ENCODE measurements at places on chromosomes 5 and 9.
A peak's percentile ranks its signal among the peaks of the same experiment; 100 is the strongest.

DNA sequence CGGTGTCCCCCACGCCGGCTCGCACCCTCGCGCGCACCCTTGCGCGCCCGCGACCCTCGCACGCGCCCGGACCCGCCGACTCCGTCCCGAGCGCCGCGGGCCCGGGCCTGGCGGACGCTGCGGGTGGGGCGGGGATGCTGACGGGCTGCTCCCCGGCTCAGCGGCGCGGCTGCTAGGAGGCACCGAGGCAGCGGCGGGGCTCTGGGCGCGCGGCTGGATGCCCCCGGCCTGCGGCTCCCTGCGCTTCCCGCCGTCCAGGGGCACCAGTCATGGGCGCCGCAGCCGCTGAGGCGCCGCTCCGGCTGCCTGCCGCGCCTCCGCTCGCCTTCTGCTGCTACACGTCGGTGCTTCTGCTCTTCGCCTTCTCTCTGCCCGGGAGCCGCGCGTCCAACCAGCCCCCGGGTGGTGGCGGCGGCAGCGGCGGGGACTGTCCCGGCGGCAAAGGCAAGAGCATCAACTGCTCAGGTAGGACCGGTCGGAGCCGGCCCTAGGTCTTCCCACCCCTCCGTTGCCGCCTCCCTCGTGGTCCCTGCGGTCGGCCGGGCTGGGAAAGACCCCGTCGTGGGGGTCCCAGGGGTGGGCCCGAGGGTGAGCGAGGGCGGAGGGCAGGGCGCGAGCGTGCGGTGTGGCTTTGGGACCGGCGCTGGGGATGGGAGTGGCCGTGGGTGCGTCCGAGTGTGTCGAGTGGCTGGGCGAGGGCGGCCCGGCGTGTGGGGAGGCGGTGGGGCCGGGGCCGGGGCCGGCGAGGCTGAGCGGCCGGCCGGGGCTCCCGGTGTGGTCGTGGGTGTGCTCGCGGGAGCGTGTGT is 530 bp downstream of the TMEFF1 start:
- peak; percentile 52 for DNase-seq

- no peak for DNase-seq
Measured at GRCh38 chr9:135256581-135257354, 169.3 kb downstream of the OLFM1 start.

GRCh38 chr5:56330167-56330566 is 97.0 kb upstream of the ANKRD55 start:
- no peak for DNase-seq

GRCh38 chr9:82404881-82405280 is 416.3 kb downstream of the SPATA31D1 start:
- DNase-seq, result no peak

DNA sequence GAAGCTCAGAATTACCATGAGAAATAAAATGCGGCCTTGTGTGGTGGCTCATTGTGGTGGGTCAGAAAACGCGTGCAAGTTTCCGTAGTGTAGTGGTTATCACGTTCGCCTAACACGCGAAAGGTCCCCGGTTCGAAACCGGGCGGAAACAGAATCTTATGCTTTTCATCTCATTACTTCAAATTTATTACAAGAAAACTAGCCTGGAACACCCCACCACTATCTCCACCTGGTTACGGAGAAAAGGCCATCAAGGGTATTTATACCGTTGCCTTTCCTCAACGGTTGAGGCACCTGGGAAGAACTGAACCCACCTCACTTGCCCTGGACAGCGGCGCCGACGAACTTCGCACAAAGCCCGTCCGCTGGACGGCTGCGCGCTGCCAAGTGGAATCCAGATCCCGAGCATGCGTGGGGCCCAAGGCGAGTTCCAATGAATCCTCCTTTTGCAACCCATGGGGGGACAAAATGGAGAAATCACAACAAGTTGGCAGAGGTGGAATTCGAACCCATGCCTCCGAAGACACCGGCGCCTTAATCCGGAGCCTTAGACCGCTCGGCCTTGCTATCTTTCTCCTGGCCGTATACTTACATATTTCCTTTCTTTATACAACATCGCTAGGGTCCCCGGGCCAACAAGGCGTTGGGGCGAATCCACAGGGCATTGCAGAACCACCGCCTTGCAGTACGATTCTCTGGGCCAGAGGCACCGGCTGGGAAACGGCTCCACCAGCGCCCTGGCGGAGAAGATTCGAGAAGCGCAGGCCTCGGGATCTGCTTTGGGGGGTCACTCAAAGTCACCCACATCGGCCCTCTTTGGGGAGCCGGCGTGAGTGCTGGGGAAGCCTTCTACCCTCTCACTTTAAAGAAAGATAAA is 16.9 kb downstream of the OR2V2 start:
- DNase-seq, result no peak

- no peak for DNase-seq
Measured at GRCh38 chr9:132969783-132970182, 8.7 kb upstream of the GFI1B start.

DNA sequence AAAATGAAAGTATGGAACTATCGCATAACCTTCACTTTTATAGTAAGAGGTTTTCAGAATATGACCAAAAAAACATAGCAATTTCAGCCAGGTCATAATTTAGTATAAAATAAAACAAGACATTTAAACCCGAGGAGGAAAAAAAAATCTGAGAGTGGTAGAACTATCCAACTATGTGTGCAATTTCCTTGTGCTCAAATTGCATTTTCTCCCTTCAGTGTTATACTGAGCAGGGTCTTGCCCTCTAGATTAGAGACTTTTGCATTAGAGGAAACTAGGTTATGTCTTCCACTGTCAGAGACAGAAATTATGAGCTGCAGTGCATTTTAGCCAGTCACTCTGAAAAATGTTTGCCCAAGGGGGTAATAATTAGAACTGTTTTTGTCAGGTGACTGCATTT is 330.6 kb downstream of the NR2F1-AS1 start:
- DNase-seq, result no peak

DNA sequence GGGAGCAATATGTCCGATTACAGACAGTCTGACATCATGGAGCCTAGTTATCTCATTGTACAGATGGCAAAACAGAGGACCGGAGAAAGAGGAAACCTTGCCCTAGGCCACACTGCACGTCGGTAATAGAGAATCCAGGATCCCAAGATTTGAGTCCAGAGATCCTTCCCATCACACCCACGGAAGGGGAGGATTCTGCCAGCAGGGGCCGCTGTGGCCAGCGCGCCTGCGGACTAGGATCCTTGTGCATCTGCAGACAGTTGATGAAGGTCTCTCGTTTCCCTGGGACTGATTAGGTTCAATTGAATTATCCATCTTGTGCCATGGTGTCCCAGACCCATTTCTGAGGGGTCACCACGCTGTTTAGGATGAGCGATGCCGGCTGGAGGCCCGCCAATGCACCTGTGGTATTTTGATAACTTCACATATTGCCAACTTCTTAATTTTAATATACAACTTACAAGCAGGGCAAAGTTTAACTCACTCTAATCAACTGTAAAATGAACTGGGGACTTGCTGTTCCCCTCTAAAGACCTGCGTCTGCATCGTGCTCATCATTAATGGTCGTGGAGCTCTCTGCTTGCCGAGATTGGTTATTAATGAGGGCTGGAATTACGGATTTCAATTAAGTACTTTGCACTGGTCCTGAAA is 592.7 kb upstream of the BRINP1 start:
- peak; percentile 80 for DNase-seq

GRCh38 chr5:32360906-32361305 is 48.2 kb upstream of the MTMR12 start:
- no peak for DNase-seq

GRCh38 chr5:96919754-96920197 is 16.1 kb upstream of the LNPEP start:
- DNase-seq, result no peak

DNA sequence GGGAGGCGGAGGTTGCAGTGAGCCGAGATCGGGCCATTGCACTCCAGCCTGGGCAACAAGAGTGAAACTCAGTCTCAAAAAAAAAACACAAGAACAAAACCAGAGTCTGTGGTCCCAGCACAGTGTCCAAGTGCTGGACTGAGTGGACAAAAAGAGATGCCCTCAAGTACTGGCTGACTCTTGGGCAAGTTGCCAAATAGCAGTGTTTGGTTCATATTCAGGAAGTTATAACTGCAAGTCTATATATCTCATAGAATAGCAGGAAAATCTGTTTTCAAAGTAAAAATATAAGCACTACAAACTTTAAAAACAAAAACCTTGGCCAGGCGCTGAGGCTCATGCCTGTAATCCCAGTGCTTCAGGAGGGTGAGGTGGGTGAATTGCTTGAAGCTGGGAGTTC is 7.3 kb downstream of the HABP4 start:
- no peak for DNase-seq

DNA sequence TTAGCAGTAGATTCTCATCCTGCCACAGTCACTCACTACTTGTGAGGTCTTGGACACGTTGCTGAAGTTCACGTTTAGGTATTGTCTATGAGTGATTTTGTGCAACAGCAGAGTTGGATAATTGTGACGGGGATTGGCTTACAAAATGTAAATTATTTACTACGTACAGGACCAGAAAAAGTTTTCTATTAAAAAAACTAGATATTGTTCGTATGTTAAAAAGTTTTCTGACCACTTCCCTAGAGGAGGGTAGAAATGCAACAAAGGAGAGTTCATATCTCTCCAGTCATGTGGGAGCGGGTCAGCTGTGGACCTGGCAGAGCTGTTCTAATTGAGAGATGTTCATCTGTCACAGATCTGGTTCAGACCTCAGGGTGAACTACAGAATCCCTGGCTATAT is 976.1 kb upstream of the NUDT12 start:
- no peak for DNase-seq

- DNase-seq, result no peak
Measured at GRCh38 chr9:126756876-126757415, 47.9 kb upstream of the ZBTB43 start.

- DNase-seq, result no peak
Measured at GRCh38 chr5:159884917-159885620, 31.2 kb upstream of the ADRA1B start.

DNA sequence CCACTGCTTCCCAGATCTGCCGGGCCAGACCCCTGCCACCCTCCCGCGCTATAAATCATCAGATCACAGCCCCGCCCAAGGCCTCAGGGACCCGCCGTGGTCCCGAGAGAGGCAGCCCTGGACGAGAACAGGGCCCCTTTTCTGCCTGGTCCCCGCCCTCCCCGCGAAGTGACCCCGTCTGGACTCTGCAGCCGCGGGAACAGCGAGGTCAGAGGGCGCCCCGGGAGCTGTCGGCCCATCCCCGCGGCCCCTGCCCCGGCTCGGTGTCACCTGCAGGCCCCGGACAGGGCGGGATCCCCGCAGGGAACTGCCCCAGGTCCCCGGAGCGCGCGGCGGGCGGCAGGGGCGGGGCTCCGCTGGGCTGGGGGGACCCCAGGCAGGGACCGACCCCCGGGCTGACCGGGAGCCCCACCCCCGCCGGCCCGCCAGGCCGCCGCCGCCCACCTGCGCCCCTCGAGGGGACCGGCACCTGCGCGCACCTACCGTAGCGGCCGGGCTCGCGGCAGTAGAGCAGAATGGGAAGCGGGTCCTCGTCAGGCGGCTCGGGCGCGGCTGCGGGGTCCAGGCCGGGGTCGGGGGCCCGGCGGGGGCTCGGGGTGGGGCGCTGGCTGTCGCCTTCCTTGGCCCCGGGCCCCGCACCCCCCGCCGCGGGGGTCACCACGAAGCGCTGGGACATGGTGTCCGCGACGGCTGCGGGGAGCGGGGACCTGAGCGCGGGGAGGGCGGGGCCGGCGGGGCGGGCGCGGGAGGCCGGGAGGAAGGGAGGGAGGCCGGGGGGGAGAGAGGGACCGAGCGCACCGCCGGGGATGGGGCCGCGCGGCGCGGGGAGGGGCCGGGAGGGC is 43.5 kb upstream of the SLC12A7 start:
- no peak for DNase-seq

DNA sequence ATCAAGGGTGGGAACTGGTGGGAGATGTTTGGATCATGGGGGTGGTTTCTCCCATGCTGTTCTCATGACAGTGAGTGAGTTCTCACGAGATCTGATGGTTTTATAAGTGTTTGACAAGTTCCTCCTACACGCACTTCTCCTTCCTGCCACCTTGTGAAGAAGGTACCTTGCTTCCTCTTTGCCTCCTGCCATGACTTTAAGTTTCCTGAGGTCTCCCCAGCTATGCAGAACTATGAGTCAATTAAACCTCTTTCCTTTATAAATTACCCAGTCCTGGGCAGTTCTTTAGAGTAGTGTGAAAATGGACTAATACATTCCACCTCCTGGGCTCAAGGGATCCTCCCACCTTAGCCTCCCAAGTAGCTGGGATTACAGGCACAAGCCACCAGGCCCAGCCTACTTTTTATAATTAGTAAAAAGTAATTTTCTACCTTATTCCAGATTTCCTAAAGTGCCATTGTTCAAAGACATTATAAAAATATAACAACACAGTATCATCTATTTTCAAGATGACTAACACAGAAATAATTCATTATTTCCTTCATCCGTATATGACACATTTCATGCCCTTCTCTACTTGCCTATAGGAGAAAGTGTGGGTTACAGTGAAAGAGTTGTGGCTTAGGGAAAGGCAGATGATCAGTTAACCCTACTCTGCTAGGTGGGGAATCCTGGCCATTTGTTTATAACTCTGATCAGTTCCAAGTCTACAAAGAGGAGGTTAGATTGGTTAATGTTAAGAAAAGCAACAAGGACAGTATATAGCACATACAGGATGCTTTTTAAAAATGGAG is 99.9 kb downstream of the TTC39B start:
- DNase-seq, result no peak

GRCh38 chr5:57989378-57989777 is 470.5 kb downstream of the PLK2 start:
- DNase-seq, result no peak

DNA sequence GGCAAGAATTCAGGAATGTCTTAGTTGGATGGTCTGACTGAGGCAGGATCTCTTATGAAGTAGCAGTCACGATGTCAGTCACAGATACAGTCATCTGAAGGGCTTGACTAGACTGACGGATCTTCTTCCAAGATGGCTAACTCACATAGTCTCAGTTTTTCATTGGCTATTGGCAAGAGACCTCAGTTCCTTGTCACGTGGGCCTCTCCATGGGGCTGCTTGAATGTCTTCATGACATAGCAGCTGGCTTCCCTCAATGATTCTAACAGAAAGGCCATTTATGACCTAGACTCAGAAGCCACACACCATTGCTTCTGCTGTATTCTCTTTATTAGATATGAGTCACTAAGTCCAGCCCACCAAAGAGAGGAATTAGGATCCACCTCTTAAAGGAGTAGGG is 4.7 kb downstream of the APC start:
- DNase-seq, result no peak

- no peak for DNase-seq
Measured at GRCh38 chr9:94846739-94847138, 120.2 kb downstream of the AOPEP start.

DNA sequence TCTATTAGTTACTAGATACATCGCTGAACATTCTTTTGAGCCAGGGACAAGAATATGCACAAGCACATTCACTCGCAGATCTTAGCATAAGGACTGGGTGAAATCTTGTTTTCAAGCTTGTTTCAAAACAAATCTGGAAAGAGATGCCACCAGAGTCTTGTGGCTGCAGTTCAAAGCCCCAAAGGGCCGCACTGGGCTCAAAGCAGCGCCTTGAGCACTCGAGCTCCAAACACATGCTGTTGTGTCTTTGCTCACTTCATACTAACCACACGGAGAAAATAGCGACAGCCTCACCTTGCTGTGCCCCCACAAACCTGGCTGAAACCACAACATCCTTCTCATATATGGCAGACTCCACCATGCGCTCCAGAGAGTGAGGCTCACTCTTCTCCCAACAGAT is 34.2 kb upstream of the IL7R start:
- DNase-seq, result no peak

All from endothelial cell (in vitro differentiated cells).